ENCODE measurements at places on chromosomes 6 and 20.
A peak's percentile ranks its signal among the peaks of the same experiment; 100 is the strongest.

DNA sequence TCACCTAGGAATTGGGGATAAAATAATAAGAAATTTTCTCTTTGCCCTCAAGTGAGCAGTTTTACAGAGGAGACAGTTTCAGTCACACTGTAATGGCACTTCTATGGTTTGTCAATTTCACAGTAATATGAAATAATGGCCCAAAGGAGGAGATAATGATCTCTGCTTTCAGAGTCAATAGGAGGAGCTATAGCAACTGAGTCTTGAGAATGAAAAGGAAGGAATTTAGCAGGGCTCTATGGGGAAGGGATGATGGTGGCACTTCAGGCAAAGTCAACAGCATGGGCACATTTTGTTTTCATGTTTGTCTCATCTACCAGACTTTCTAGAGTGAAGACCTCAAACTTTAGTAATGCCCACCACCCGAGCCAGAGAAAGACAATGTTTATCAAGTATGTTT, 138.3 kb upstream of the HMGN3 start:
- no peak for DNase-seq

- no peak for DNase-seq
Observed at GRCh38 chr6:54112151-54112650, 958 bp downstream of the MLIP start.

DNA sequence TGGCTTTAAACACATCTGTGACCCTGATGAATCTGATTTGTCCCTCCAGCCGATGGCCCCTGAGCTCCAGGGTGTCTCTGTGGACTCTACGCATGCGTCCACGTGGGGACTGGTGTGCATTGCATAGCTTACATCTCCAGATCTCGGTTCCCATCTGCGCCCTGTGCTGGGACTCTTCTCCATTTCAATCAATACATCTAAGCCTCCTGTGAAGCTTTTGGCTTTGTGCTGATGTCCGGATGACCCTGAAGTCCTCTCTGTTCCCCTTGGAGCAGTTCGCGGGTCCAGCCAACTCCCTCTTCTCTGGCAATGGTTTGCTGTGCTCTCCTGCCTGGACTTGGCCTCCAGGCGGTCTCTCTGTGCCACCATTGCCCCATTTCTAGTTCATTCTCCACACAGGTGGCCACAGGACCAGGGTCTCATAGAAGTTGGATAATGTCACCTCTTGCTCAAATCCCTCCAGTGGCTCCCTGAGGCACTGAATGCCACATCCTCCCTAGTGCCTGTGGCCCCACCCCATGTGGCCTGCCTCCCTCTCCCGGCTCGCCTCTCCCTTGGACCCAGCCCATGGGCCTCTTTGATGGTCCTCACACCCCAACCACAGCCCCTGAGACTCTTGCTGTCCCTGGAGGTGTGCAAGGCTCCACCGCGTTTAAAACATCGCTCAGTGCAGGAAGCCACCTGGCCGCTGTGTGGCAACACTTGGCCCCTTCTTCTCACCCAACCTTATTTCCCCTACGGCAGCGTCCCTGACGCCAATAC, 155.4 kb downstream of the SYCP2 start:
- no peak for DNase-seq

- no peak for DNase-seq
Observed at GRCh38 chr6:125066964-125067363, 86.6 kb upstream of the TPD52L1 start.

- no peak for DNase-seq
Observed at GRCh38 chr6:41373919-41374617, 38.7 kb downstream of the NCR2 start.

- DNase-seq, result no peak
Observed at GRCh38 chr6:38784506-38785235, 69.6 kb downstream of the DNAH8 start.

DNA sequence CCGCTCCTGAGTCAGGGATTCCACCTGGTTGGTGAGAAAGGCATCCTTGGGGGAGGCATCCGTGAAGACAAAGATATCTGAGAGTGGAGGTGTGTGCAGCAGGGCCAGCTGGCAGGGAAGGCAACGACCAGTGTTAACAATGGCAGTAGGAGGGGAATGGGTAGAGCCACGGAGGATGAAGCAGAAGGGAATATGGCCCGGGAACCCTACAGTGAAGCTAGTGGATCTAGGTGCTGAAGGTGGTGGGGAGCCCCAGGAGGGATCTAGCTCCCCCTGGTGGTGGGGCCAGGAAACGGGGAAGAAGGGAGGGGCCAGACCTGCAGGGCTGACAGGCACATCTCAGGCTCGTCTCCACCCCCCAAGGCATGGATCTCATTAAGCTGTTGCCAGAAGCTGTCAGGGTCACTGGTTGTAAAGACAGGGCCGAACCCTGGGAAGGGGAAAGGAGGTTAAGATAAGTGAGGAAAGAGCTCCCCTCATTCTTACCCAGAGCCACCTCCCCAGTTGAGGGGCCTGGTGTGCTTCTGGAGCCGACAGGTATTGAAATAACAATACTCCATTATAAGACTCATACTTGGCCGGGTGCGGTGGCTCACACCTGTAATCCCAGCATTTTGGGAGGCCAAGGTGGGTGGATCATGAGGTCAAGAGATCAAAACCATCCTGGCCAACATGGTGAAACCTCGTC, 7.3 kb downstream of the VWA7 start:
- DNase-seq, result peak; percentile 45

DNA sequence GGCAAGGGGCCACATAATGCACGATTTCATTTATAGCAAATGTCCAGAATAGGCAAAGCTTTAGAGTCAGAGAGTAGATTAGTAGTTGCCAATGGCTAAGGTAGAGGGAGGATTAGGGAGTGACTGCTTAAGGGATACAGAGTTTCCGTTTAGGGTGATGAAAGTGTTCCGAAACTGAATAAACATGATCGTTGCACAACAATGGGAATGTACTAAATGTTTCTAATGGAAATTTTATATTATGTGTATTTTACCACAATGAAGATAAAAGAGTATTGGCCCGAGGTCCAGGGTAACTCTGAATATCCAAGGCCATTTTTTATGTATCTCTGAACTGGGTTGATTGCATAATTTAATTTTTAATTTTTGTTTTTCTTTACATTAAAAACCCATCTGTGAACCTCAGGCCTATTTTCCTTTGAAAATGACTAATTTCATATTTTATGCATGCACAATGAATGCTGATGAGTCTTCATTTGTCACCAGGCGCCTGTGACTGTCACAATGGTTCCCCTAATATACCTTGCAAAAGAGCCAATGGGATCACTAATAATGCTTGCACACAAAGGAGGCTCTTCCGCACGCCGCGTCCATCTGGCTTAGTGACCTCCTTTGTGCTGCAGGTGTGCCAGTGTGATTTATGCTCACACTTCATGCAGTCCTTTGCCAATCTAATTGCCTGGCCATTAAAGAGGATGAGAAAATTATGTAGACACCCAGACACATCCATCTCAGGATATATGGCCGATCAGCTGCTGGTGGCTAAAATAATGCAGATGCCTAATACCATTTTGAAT, 612.5 kb downstream of the CDH26 start:
- no peak for DNase-seq

- no peak for DNase-seq
Observed at GRCh38 chr6:124434421-124434820, 527.8 kb upstream of the RNF217 start.

- DNase-seq, result no peak
Observed at GRCh38 chr20:19231359-19232035, 19.1 kb downstream of the SLC24A3 start.

- no peak for DNase-seq
Observed at GRCh38 chr6:411402-412145, 20.0 kb downstream of the IRF4 start.

- no peak for DNase-seq
Observed at GRCh38 chr6:80366051-80366450, 259.6 kb downstream of the BCKDHB start.

GRCh38 chr6:151553416-151554165, 59.8 kb downstream of the CCDC170 start:
- DNase-seq, result no peak

DNA sequence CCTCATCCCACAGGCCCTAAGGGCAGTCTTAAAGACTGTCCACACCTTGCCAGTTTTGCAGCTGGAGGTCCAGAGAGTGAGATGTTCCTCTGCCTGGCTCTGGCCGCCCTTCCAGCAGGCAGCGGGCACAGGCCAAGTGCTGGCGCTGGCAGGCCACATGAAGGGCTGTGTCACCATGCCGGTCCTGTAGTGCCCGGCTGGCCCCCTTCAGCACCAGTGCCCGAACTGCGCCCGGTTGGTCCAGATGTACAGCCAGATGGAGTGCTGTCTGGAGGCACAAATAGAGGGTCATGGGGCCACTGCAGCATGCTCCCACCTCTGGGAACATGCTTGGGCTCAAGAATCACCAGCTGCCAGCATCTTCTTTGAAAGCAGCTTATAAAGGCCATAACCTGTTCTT, 3.8 kb downstream of the NFKBIE start:
- no peak for DNase-seq

DNA sequence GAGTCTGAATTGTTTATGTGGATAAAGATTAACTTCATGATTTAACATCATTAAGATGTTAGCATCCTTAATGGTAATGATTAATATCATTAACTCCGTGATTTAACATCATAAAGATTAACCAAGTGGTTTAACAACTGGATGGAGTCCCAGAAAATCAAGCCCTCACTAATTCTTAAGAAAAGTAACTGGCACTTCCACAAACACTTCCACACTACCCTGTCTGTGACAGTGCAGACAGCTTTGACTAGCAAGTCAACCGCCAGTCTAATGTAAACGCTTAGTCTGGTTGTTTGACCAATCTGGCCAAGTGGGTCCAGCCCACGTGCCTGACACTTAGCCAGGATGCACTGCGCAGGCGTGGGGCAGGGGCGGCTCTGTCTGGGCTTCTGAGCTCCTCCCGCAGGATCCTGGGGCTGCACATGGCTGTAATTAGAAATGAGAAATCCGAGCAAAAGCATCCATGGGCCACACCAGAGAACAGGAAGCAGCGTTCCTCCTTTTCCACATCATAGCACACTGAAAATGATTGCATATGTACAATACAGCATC, 424.2 kb downstream of the FOXA2 start:
- no peak for DNase-seq

- no peak for DNase-seq
Observed at GRCh38 chr6:36998723-36999038, 6.8 kb upstream of the FGD2 start.

GRCh38 chr6:88983532-88983931, 20.1 kb upstream of the RNGTT start:
- peak; percentile 21 for DNase-seq
